ENCODE measurements at places on chromosomes 3 and 15.

DNA sequence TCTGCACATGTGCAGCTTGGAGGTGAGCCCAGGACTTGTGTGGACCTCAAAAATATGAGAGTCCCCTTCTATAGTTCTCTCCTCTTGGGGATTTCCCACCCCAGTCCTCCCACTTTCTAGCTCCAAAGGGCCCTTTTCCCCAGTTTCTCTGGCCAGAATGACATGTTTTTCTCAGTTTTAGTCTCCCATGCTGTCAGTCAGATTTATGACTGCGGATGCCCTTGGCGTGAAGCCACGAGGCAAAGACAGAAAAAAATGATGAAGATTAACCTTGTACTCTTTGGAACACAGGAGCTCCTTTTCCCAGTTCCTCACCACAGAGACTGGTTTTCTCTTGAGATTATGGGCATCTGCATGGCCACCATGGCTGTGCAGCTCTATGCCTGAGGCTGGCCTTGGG lies 72.0 kb upstream of the TTBK2 start:
- H3K4me3 ChIP-seq: no peak overlapping the region
- no peaks in the 10 kb centered on the region for H3K27me3 ChIP-seq
- no peaks in the 10 kb centered on the region for H3K4me1 ChIP-seq
- no peaks in the 10 kb centered on the region for H3K36me3 ChIP-seq
- no peak for DNase-seq

DNA sequence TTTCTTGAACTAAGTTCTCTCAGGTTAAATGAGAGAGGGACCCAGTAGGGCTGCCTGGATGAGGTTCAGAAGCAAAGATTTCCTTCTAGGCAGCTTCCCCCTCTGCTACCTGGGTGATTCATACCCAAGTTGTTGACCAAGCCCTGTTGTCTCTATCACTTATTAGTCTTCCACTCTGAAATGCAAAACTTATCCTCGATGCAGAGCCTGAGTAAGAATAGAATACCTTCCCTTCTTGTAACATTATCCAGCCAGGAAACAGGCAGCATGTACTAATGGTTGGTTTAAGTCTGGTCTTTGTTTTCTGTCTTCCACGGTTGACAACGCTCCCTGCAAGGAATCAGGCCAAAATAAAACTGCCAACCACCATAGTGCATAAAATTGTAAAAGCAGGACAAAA lies 377.3 kb downstream of the MECOM start:
- no peaks in the 10 kb centered on the region for H3K36me3 ChIP-seq
- H3K4me3 ChIP-seq: no peak overlapping the region
- DNase-seq: no peak
- H3K27ac ChIP-seq: no peak overlapping the region

DNA sequence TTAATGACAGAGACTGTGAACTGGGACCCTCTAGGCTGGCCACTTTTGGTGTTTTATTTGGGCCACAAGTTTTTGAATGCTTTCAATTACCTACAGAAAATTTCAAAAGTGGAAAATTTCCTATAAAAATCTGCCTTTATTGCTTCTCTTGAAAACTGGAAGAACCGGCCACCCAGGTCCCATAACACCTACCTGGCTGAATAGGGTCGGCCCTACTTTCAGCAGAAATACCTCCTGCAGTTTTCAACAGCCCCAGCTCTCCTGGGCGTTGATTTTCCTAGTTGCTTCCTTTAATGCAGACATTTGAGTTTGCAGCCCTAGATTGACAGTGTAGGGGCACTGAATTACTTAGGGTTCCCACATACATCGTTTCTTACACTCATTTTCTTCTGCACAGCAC lies 719 bp upstream of the SRPRB start:
- peak overlapping the region; percentile 78 for H3K27ac ChIP-seq
- H3K27me3 ChIP-seq: no peaks in the 10 kb centered on the region
- no peak for DNase-seq
- peaks cover 10% of the 10 kb centered on the region for H3K4me1 ChIP-seq

DNA sequence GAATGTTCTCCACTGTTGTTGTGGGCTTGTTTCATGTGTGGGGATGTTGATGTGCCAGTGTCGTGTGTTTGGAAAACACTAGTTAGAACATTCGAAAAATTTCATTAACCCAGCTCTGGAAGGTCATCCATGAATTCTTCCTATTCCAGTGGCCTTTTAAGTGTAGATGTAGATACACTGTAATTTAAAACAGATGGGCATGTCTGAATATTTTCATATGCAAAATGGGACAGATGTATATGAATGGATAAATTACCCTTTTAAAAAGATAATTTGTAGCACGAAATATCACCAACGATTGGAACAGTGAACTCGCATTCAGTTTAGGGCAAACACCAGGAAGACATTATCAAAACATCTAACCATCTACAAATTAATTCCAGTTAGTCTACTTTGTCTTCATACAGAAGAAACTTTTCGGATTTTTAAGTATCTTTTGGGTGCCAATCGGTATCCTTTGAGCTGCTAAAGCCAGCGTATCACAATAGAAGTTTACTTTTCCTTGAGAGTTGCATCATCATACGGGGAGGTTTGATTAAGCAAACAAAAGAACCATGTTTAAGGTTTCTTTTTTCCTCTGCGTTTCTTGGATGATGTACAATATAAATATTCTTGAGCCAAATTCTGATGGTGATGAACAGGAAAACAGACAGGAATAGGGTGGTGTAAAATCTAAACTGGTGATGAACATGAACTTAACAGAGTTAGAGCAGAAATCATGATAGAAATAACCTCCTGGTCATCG lies 528.1 kb downstream of the FOXP1 start:
- no peaks in the 10 kb centered on the region for H3K27me3 ChIP-seq
- peak overlapping the region; percentile 87 for H3K27ac ChIP-seq
- H3K4me3 ChIP-seq: no peak overlapping the region
- DNase-seq: no peak

- DNase-seq: no peak
- H3K27ac ChIP-seq: no peak overlapping the region
- H3K27me3 ChIP-seq: no peaks in the 10 kb centered on the region
- no peaks in the 10 kb centered on the region for H3K36me3 ChIP-seq
Measured at GRCh38 chr3:154398084-154398967, 31.7 kb downstream of the GPR149 start.

DNA sequence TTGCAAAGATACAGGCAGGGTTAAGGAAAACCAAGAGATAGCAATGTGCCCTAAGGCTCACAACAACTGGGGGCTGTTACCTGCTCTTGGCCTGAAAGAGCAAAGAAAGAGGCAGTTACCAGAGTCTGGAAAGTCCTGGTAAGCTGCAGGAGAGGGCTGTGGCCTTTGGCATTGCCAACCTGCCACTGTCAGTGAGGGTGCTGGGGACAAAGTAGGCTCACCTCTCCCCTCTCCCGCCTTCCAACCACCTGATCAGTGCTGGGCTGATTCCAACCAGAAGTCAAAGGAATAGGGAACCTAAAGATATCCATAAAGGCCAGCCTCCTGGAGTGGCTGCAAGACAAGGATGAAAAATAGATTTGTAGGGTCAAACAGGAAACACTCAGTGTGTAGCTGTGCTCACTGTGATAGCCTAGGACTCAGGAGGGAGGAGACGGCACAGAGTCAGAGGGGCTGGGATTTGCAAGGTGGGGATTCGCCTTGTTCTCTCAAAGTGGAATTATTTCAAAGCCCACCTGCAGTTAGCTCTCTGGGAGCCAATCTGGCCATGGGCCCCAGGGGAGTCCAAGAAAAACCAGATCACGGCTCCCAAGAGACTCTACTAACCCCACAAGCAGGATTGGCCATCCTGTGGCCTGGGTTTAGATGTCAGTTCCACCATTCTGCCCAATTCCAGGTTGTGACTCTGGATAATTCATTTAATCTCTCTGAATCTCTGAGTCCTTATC lies 204.0 kb upstream of the BCL6 start:
- no peak for DNase-seq
- no peaks in the 10 kb centered on the region for H3K36me3 ChIP-seq
- H3K27ac ChIP-seq: no peak overlapping the region
- peaks cover 8% of the 10 kb centered on the region for H3K4me1 ChIP-seq
- no peaks in the 10 kb centered on the region for H3K27me3 ChIP-seq

- no peaks in the 10 kb centered on the region for H3K36me3 ChIP-seq
- DNase-seq: no peak
- H3K27ac ChIP-seq: no peak overlapping the region
- H3K4me1 ChIP-seq: no peaks in the 10 kb centered on the region
- H3K27me3 ChIP-seq: peaks cover 10% of the 10 kb centered on the region
Measured at GRCh38 chr3:192169332-192169915, 557.9 kb downstream of the FGF12 start.

DNA sequence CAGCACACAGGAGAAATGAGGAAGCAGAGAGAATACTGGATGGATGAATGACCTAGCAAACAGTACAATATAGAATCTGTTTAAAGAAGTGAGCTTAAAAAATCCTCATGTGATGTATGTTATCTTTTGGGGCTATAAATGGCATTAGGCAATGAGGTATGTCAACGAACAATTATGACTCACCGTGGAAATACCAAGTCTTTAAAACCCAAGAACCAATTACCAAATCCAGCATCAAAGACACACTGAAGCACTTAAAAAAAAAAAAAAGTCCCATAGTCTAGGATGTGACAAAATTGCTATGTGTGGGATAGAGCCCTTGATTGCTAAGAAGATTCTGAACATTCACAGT lies 36.3 kb upstream of the HERC1 start:
- H3K27me3 ChIP-seq: no peaks in the 10 kb centered on the region
- H3K27ac ChIP-seq: no peak overlapping the region

DNA sequence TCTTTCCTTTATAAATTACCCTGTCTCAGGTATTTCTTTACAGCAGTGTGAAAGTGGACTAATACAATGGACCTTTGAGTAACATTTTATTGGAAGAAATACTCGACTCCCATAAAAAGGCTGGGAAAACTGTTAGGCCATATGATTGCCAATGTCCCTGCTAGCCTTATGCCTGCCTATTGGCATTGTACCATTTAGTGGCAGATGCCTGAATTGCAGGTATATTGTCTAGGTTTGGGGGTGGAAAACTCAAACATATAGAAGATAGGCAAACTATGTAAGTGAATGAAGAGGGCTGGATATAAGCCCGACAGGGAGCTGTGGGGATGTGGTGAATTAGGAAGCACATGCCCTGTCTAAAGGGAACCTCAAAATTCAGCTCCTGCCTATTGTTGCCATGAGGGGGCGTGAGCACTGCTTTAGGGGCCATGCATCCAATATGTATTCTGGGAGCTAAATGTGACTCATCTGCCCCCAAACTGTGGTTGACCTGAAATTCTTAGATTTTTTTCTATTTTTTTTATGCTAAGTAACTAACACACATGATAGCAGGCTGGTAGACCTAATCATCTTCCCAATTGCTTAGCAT lies 65.2 kb upstream of the TRA2B start:
- H3K4me1 ChIP-seq: no peaks in the 10 kb centered on the region
- no peak for DNase-seq
- no peak overlapping the region for H3K4me3 ChIP-seq
- no peaks in the 10 kb centered on the region for H3K36me3 ChIP-seq
- no peak overlapping the region for H3K27ac ChIP-seq

DNA sequence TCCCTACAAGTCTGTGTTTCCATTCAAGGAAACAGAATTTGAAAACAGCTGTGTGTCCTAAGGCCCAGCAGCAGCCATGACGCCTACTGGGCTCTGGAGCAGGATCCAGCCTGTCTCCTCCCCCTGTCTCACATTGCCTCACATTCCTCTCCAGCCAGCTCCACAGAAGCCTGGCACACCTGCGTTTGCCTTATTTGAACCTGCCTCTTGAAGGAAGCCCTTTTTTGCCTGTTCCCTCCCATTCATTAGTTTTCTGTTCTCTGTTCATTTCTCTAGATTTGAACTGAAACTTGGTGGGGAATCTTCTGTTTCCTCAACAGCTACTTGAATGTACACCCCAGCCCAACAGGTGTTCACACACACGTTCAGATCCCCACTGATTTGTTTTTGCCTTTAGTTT lies 890.5 kb downstream of the TUSC7 start:
- no peak overlapping the region for H3K27ac ChIP-seq
- no peak overlapping the region for H3K4me3 ChIP-seq
- no peaks in the 10 kb centered on the region for H3K36me3 ChIP-seq
- no peaks in the 10 kb centered on the region for H3K4me1 ChIP-seq
- DNase-seq: no peak

- H3K27ac ChIP-seq: peak within 1 kb of the TSS; percentile 96
- H3K4me3 ChIP-seq: peak within 1 kb of the TSS; percentile 10
- no peaks in the 10 kb centered on the region for H3K36me3 ChIP-seq
- peak; percentile 20 for DNase-seq
- peaks cover 46% of the 10 kb centered on the region for H3K4me1 ChIP-seq
Measured at GRCh38 chr3:141368062-141368924, at the start of gene ZBTB38. Gene ZBTB38, plus strand, starts transcription at chr3:141368504. Its CDS starts 73,885 bp downstream, at chr3:141442389.

GRCh38 chr15:39167164-39168058 lies 413.5 kb upstream of the THBS1 start:
- no peak for DNase-seq
- H3K4me1 ChIP-seq: peaks cover 8% of the 10 kb centered on the region
- no peaks in the 10 kb centered on the region for H3K36me3 ChIP-seq
- no peak overlapping the region for H3K4me3 ChIP-seq
- H3K27ac ChIP-seq: peak overlapping the region; percentile 57

DNA sequence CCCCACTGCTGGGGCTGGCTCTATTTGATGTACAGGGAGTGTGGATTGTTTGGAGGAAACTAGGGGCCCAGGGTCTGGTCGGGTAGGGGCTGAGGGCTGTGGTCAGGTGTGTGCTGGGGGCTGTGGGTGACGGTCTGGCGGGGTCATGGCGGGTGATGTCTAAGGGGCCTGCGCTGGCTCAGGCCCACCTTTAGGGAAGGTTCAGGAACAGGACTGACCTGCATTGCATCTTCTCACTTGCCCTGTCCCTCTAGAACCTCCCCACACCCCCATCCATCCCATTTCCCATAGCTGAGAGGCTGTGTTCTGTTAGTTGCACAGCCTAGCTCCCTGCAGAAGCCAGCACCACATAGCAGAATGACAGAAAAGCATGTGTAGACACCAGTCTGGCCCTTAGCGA lies 39.1 kb downstream of the SCN5A start:
- no peak overlapping the region for H3K27ac ChIP-seq
- H3K27me3 ChIP-seq: no peaks in the 10 kb centered on the region
- no peak for DNase-seq
- no peaks in the 10 kb centered on the region for H3K4me1 ChIP-seq
- no peaks in the 10 kb centered on the region for H3K36me3 ChIP-seq

DNA sequence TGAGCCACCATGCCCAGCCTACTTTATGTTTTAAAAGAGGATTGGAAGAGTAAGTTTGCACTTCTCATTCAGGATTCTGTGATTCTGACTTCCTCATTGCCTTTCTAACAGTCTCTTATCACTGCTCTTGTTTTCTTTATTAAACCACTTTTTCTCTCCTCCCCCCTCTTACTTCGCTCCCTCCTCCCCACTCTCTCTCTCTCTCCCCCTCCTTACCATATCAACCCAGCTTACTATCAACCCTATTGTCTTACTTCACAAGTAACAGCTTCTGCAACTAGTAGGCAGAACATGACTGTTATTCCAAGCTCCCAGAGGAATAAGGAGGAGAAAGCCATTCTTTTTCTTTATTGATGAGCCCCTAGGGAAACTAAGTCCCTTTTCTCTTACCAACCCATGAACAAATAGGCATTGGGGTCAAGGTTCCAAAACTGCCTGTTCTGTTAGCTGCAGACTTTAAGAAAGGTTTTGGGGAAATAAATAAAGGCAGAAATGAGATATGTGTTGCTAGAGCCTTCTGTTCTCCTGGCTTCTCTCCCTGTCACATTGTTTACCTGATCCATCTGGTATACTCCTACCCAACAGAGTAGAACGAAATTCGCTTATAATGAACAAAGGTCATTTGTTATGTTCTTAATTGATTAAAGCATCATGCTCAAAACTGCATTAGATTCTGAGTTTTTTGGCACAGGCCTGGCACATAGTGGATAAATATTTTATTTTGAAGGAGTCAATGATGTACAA lies 56.4 kb upstream of the RASGRP1 start:
- H3K36me3 ChIP-seq: no peaks in the 10 kb centered on the region
- no peaks in the 10 kb centered on the region for H3K27me3 ChIP-seq
- H3K27ac ChIP-seq: no peak overlapping the region
- H3K4me3 ChIP-seq: no peak overlapping the region
- DNase-seq: no peak
- H3K4me1 ChIP-seq: no peaks in the 10 kb centered on the region
